ENCODE measurements at places on chromosomes 2 and 18.

DNA sequence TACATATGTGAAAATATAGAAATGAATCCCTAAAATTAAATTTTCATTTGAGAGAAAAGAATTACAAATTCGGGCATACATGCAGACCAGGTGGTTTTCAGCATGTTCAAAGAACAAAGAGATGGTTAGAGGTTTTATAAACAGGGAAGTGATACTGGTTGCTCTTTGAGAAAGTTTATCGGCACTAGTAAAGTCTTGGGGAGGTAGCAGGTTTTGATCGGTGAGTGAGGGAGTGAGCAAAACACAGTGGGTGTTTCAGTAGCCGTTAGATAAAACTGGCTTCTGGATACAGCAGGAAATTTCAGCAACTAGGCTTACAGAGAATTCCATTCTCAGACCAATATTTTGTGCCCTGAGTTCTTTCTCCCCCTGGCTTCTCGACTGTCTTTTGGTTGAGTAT lies 51.1 kb downstream of the DSC3 start:
- DNase-seq, result no peak

DNA sequence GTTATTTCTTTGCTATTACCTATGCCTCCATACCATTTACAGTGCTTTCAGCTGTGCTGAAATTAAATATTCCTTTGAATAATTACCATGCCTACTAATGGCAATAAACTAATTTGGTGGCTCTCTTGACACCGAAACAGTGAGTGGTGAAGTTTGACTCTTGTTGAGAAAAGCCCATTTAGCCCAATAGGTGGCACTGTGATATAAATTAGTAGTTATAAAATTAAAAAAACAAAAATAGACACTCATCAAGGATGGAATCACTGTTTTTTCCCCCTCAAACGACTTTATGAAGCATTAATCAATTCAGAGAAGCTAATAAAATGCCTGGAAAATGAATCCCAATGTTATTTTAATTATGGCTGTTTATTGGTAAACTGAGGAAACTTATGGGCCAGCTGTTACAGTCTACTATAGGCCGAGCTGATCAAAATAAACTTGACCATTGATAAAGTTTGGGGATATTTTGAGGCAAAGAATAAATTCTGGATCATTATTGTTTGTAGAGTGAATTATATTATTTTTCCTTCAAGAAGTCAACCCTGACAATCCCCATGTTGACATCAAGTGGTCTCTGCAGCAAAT lies 339.6 kb downstream of the TRIB2 start:
- no peak for DNase-seq

GRCh38 chr2:176166272-176166671 lies 9.2 kb downstream of the HOXD3 start:
- no peak for DNase-seq

GRCh38 chr2:24163601-24164000 lies 11.3 kb upstream of the FAM228A start:
- DNase-seq, result no peak

DNA sequence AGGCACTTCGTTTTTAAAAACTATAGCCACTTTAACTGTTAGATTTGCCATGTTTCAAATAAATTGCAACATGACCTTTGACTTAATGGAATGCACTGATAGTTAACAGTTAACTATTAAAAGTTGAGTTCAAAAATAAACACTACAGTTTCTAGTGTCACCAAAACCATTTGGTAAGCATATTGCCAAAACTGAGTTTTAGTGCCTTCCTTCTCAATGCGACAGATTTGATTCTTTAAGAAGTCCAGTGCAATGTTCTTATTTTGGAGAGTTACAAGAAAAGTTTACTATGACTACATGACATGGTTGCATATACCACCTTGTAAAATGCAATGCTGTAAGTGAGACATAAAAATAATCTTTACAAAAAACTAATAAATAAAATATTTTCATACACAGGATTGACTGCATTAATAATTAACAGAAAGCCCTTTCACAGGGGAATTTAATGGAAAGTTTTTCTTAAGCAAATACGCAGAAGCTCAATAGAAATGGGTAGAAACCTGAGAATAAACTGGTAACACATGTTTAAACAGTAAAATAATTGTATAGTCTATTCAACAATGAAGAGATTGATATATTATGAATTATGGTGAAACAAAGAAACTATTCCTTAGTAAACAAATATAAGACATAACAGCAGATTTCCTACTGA lies 53.8 kb downstream of the GRB14 start:
- no peak for DNase-seq

DNA sequence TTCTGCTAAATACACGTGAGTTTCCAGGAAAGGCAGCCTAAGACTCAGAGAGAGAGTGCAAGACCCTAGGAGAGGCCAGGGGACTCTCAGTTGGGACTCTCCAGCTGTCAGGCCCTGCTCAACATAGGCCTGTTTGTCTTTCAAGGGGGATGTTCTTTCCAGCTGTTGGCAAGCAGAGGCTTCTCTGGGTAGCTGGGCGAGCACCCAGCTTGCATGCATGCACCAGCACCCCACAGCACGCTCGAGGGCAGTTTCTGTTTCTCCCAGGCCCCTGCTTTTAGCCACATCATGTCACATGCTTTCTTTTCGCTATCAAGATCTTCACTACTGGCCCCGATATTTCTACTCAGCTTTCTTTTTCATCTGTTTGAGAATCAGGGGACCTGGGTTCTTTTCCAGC lies 479.3 kb upstream of the HS6ST1 start:
- no peak for DNase-seq
